ENCODE measurements at places on chromosomes 5 and 9. TPM values are rescaled to one million over a fixed set of nuclear protein-coding genes. Genes with fewer than 3 reads are reported as not detected.

- no peaks in the 10 kb centered on the region for H3K27me3 ChIP-seq
- no peak for DNase-seq
- H3K36me3 ChIP-seq, result peaks cover 2% of the 10 kb centered on the region
- H3K4me3 ChIP-seq, result no peak overlapping the region
- peaks cover 56% of the 10 kb centered on the region for H3K4me1 ChIP-seq
These were observed 6.6 kb upstream of the ERMP1 start for GRCh38 chr9:5839572-5839902.

DNA sequence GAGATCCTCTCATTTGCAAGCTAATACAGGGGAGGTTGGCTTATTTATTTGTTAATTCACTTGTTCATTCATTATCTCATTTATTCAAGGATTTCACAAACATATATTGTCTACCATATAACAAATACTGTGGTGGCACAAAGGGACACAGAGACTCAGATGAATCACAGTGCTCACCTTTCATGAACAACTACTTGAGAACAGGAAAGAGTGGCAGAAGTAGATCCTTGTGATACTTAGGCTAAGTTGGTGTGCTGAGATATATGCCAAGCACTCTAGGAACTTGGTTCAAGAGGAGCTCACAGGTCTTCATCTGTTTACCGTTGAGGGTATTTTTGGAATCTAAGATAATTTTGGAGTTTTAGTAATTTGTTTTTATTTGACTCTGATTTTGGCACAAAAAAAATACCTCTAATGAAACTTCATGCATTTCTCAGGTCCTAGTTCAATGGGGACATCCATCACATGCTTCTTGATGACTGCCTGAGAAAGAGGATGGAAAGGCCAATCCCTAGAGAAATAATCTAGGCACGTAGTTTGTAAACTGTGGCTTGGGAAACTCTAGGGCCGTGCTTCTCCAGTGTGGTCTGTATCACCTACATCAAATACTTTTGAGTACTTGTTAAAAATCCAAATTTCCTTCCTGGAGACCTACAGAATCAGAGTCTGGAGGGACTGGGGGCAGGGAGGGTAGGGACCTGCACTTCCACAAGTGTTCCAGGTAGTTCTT lies 113.3 kb downstream of the OSTF1 start:
- no peaks in the 10 kb centered on the region for H3K27me3 ChIP-seq
- no peak for DNase-seq
- no peaks in the 10 kb centered on the region for H3K36me3 ChIP-seq
- no peak overlapping the region for H3K27ac ChIP-seq
- no peak overlapping the region for H3K4me3 ChIP-seq

GRCh38 chr9:97038611-97039513 lies at the start of gene CTSV:
CTSV (minus strand) TSS chr9:97039142; CDS start chr9:97038043, 1,099 bp downstream.
- peaks cover 3% of the 10 kb centered on the region for H3K4me1 ChIP-seq
- H3K4me3 ChIP-seq, result peak within 1 kb of the TSS; percentile 76
- H3K27ac ChIP-seq, result no peak within 1 kb of the TSS
- H3K36me3 ChIP-seq, result no peaks in the 10 kb centered on the region
- peaks cover 49% of the 10 kb centered on the region for H3K27me3 ChIP-seq
- peak; percentile 86 for DNase-seq

- DNase-seq, result no peak
- H3K4me3 ChIP-seq, result no peak overlapping the region
- H3K27me3 ChIP-seq, result no peaks in the 10 kb centered on the region
- no peaks in the 10 kb centered on the region for H3K4me1 ChIP-seq
- no peak overlapping the region for H3K27ac ChIP-seq
- no peaks in the 10 kb centered on the region for H3K36me3 ChIP-seq
These were observed 208.8 kb upstream of the TAS2R1 start for GRCh38 chr5:9838916-9839315.

DNA sequence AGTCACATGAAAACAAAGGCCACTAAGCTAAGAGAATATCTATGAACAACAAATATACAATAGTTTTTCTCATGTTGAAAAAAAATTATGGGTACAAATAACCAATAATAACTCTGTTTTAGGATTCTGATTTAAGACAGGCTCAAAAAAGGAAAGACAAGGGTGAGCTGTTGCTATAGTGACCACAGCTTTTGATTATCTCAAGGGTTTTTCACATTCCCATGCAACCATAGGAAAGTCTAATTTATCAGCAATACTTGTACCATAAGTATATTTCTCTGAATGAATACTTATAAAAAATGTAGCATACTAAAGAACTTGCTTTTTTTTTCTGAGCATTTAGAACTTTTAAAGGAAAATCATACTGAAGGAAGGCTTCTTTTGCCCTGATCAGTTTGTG lies 68.0 kb downstream of the MRPS27 start:
- no peak overlapping the region for H3K4me3 ChIP-seq
- no peaks in the 10 kb centered on the region for H3K27me3 ChIP-seq
- peaks cover 20% of the 10 kb centered on the region for H3K4me1 ChIP-seq
- H3K36me3 ChIP-seq, result peaks cover 17% of the 10 kb centered on the region
- no peak for DNase-seq
- H3K27ac ChIP-seq, result no peak overlapping the region

GRCh38 chr5:134103397-134103796 lies 11.1 kb upstream of the TCF7 start:
- H3K4me1 ChIP-seq, result peaks cover 84% of the 10 kb centered on the region
- H3K27me3 ChIP-seq, result no peaks in the 10 kb centered on the region
- peak; percentile 63 for DNase-seq
- H3K4me3 ChIP-seq, result peak overlapping the region; percentile 36
- peak overlapping the region; percentile 81 for H3K27ac ChIP-seq

GRCh38 chr9:80093695-80094094 lies 521.9 kb downstream of the TLE4 start:
- H3K36me3 ChIP-seq, result no peaks in the 10 kb centered on the region
- peaks cover 1% of the 10 kb centered on the region for H3K27me3 ChIP-seq
- no peak for DNase-seq
- H3K4me3 ChIP-seq, result no peak overlapping the region

GRCh38 chr9:92518199-92518598 lies 17.6 kb downstream of the ECM2 start:
- no peak for DNase-seq
- H3K27me3 ChIP-seq, result no peaks in the 10 kb centered on the region
- no peaks in the 10 kb centered on the region for H3K36me3 ChIP-seq
- H3K4me3 ChIP-seq, result no peak overlapping the region
- H3K27ac ChIP-seq, result no peak overlapping the region

GRCh38 chr9:123353041-123353440 lies 3.0 kb upstream of the CRB2 start:
- no peak for DNase-seq
- H3K27me3 ChIP-seq, result peaks cover 9% of the 10 kb centered on the region
- no peaks in the 10 kb centered on the region for H3K36me3 ChIP-seq
- H3K4me1 ChIP-seq, result peaks cover 4% of the 10 kb centered on the region
- H3K4me3 ChIP-seq, result no peak overlapping the region
- no peak overlapping the region for H3K27ac ChIP-seq

- peaks cover 1% of the 10 kb centered on the region for H3K36me3 ChIP-seq
- peak; percentile 17 for DNase-seq
- no peak overlapping the region for H3K4me3 ChIP-seq
- peaks cover 2% of the 10 kb centered on the region for H3K4me1 ChIP-seq
These were observed 181.6 kb downstream of the AOPEP start for GRCh38 chr9:94908011-94908563.

- H3K4me3 ChIP-seq, result no peak within 1 kb of the TSS
- peaks cover 19% of the 10 kb centered on the region for H3K36me3 ChIP-seq
- H3K27me3 ChIP-seq, result no peaks in the 10 kb centered on the region
- H3K27ac ChIP-seq, result no peak within 1 kb of the TSS
- no peaks in the 10 kb centered on the region for H3K4me1 ChIP-seq
- DNase-seq, result no peak
These were observed at the start of gene SLC45A2 for GRCh38 chr5:33984671-33985124. SLC45A2 (minus strand) TSS chr5:33984693; CDS start chr5:33984583, 110 bp downstream.

The HK3 gene
- total RNA-seq, result not detected

The NUDT12 gene
- total RNA-seq, result 3.0 TPM

The TTLL11 gene
- 0.56 TPM for total RNA-seq

The PLAC8L1 gene
- not detected for total RNA-seq

The BHMT2 gene
- total RNA-seq, result not detected

The GFI1B gene
- not detected for total RNA-seq

Data from activated CD8-positive, alpha-beta T cell treated with anti-CD3 and anti-CD28 coated beads for 36 hours (primary cell).